ENCODE measurements at places on chromosomes 5 and 9. TPM values are rescaled to one million over a fixed set of nuclear protein-coding genes. Genes with fewer than 3 reads are reported as not detected.

The BARHL1 gene
- not detected for total RNA-seq

The NR4A3 gene
- 18.9 TPM for total RNA-seq

The LPAR1 gene
- total RNA-seq = not detected

The SHC3 gene
- not detected for total RNA-seq

The LAMC3 gene
- total RNA-seq = not detected

The CYLC2 gene
- not detected for total RNA-seq

The IGFBPL1 gene
- not detected for total RNA-seq

The MTAP gene
- total RNA-seq = 29.7 TPM

The CDKN2AIPNL gene
- total RNA-seq = 11.5 TPM

The OR1Q1 gene
- not detected for total RNA-seq

The TRPM6 gene
- not detected for total RNA-seq

The PHF24 gene
- not detected for total RNA-seq

The SEMA5A gene
- 0.41 TPM for total RNA-seq

The DPYSL3 gene
- 1.2 TPM for total RNA-seq

The CCDC192 gene
- total RNA-seq = not detected

The ANKRD33B gene
- total RNA-seq = 0.46 TPM

The CHSY3 gene
- total RNA-seq = not detected

The AIF1L gene
- total RNA-seq = 0.37 TPM

The KIAA1958 gene
- total RNA-seq = 7.9 TPM

The OR1J2 gene
- total RNA-seq = not detected

The ZBED3 gene
- total RNA-seq = 4.0 TPM

The GRIN3A gene
- total RNA-seq = not detected

The INSL6 gene
- not detected for total RNA-seq

The SMIM33 gene
- total RNA-seq = not detected

The ADAMTS16 gene
- total RNA-seq = not detected

The LVRN gene
- total RNA-seq = 0.16 TPM

The FGF10 gene
- not detected for total RNA-seq

The DAB2 gene
- not detected for total RNA-seq

The HTR1A gene
- total RNA-seq = not detected

The SPAG8 gene
- total RNA-seq = 9.1 TPM

The ADGRD2 gene
- not detected for total RNA-seq

The PDLIM7 gene
- total RNA-seq = 11.9 TPM

All from naive thymus-derived CD4-positive, alpha-beta T cell (primary cell).